ENCODE measurements at places on chromosomes 1 and 21.

DNA sequence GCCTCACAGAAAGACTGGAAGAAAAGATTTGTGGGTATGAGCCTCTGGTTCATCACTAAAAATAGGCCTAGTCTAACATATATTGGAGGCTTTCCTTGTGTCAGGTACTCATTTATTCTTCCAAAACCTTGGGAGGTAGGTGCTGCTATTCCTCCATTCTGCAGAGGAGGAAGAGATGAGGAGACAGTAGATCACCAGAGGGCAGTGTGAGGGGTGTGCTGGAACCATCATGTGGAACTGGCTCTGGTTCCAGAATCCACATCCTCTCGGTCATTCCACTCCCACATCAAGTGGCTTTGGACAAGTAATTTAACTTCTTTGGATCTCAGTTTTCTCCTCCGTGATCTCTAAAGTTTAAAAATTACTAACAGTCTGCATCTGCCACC, 7.4 kb upstream of the INKA2 start:
- no peak for DNase-seq

- DNase-seq = no peak
Measured at GRCh38 chr1:56045477-56045876, 533.9 kb downstream of the PLPP3 start.

GRCh38 chr1:226135059-226135651, 51.4 kb downstream of the ACBD3 start:
- no peak for DNase-seq

GRCh38 chr1:227192163-227192562, 126.1 kb downstream of the CDC42BPA start:
- no peak for DNase-seq

GRCh38 chr1:236471653-236472052, 52.1 kb upstream of the LGALS8 start:
- no peak for DNase-seq

- no peak for DNase-seq
Measured at GRCh38 chr1:26404641-26405040, 6.0 kb upstream of the LIN28A start.

DNA sequence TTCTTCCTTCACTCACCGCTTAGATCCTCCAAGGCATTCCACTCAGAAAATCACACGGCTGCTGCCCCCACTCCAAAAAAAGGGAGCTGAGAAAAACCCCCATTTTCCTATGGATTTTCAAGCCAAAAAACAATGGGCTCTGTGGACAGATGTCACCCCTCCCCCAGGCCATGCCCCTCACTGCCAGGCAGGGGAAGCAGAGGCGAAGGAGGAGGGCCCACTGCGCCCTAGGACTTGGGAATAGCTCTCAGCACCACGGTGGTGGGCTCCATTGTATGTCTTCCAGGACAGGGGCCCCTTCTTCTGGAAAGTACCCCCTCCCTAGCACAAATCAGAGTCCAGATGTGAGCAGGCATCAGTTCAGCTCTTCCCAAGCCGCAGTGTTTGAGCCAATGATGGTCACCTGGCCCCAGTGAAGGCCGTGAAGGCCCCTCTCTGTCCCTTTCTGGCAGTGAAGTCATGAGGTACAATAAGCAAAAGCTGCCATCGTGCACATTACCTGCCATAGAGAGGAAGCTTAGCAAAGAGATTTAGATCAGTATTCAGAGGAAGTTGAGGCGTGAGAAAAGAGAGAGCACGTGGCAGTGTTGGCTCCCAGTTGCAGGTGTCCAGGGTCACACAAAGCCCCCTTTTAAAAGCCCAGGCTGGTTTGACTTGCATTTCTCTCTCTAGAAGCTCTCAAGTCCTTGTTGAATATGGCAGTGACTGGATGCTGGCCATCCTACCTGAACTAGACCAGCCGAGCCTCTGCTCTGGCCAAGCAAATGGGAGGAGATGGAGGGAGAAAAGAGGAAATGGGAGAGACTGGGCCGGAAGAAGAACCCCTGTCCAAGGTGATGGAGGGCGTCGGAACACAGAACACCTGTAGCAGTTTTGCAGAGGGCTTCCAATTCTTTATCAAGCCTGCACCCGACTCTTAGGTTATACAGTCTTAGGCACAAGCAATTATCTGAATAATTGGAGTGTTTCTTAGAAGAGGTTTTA, 149.0 kb downstream of the TOMM20 start:
- DNase-seq = no peak

DNA sequence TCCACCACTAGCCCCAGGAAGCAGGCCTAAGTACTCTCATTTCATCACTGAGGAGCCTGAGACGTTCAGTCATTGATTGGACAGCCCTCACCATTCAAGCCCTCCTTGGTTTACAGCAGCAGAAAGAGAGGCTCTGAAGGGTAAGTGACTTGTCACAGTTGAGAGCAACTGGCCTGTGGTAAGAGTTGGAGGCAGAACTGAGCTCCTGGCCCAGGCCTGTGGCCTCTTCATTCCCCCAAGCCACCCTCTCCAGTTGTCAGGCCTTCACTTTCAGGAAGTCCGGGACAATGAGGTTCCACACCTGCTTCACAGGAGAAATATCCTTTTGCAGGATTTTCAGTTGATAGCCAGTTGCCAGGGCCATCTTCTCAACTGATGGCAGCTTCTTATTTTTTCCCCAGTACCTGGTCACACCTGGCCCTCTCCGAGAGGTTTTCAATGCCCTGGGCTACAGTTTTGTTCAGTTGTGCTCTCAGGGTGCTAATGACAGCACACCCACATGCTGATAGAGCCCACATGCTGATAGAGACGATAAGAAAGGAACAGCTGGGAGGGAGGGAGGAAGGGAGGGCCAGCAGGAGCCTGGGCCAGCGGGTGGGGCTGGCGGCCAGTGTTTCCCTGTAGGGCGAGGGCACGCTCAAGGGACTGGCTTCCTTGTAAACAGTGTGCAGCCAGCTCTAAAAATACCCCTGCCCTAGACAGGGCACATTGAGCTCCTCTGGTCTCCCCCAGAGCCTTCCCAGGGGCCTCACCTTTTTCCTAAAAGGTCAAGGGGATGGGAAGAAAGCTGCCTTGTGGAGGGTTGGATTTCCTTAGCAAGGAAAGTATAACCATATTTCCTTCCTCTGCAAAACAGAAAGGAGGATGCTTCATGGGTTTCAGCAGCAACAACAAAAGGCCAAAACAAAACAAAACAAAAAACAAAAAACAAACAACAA, 112.7 kb upstream of the JUN start:
- DNase-seq = no peak

- DNase-seq = no peak
Measured at GRCh38 chr1:86692641-86693040, 11.7 kb upstream of the SH3GLB1 start.

DNA sequence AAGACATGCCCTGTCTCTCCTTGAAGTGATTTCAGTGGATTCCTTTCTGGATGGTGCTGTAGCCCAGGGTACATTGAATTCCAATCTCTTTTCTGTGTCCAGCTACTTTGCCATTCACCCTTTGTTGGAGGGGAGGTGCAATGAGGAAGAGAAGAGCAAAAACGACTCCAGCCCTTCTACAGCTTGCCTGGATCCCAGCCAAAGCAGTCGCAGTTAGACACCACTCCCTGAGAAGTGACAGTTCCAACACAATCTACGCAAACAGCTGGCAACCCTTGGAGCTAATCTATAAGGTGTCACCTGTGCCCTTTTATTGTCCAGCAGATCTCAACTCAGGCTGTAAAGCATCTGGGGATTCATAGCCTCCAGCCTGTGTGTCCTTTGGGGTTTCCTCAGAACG, 4.6 kb downstream of the CD244 start:
- DNase-seq = no peak

DNA sequence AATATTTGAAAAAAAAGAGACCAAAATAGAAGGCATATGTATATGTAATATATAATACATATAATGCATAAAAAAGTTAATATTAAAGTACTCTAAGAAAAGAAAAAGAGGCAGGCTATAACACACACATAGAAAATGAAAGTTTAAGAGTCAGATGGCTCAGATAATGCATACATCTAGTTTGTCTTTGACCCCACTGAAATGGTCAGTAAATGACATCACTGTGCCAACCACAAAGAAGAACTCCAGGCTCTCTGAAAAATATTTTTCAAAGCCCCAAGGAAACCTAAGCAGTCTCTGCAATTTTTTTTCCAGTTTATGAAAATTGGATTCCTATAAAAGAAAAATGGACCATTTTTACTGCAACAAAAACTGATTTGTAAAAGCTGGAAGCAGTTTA, 55.4 kb upstream of the SCYL3 start:
- DNase-seq = no peak

- DNase-seq = no peak
Measured at GRCh38 chr1:229452956-229453801, 19.3 kb upstream of the ACTA1 start.

DNA sequence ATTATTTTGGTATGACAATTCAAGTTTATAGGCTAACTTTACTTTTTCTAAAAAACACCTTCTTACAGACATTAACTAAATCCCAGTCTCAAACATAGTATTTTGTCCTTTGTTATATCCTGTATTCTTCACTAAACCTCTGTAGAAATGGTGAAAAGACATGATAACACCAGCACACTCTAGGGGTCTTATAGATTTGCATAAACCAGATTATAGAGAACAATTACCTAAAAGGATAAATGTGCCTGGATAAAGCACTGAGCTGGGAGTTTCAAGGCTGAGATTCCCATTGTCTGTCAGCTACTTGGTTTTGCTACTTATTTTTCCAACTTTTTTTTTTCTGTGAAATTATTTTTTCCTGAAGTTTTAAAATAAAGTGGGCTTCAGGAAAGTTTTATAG, 1288.6 kb upstream of the TMPRSS15 start:
- no peak for DNase-seq
